ENCODE measurements at places on chromosomes 12 and 14.
A peak's percentile ranks its signal among the peaks of the same experiment; 100 is the strongest.

- no peak for DNase-seq
Observed at GRCh38 chr12:111816065-111816615, 25.9 kb upstream of the MAPKAPK5 start.

DNA sequence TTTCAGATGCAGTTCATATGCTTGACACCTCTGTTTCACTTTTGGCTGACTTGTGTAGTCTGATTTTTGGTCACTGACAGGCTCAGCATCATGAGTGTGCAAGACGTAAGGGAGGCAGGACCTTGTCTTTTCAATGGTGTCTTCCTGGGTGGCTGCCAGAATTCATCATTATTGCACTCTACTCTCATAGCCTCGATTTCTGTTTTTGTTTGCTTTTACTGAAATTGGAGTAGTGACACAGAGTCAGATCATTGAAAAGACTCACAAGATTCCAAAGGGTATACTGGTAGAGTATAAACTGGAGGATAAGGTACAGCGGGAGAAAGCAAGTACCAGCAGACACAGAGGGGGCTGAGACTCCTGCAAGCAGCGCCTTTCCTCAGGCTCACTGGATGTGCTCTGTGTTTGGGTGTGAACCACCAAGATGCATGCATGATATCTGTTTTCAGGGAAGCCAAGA is 126.3 kb upstream of the FGD4 start:
- DNase-seq = no peak

DNA sequence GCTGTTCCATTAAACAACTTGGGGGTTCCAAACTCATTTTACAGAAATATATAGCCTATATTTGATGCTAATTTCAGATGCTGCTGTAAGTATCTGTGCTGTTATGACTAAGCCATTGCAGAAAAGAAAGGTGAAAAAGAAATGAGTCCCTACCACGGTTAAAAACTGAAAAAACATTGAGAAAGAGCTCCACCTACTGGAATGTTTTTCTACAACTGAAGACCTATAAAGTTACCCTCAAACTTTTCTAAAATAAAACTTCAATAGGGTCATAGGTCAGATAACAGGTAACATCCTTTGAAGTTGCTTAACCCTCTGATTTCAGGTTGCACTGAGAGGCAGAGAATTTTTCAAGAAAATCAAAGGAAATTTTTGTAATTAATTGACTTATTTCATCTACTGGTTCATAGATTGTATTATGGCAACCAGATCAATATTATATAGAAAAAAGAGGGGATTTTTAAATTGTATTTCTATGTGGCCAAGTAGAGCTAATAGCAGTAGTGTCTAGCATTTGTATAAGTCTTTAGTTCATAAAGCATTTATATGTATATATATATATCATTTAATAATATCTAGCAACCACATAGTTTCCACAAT is 279.9 kb downstream of the RPS29 start:
- peak; percentile 38 for DNase-seq

DNA sequence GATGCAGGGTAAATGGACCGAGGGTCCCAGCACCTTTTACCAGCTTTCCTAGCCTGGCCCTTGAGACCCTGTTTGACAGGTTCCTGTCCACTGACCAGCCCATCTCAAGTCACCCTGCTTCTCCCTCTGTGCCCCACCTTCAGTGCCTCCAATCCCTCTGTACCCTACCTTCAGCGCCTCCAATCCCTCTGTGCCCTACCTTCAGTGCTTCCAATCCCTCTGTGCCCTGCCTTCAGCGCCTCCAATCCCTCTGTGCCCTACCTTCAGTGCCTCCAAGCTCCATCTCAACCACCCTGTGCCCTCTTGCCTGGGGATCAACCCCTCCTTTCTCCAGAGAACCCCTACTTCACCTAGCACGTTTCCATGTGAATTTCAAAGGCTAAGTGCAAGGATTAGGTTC is 54.3 kb downstream of the ZFP36L1 start:
- no peak for DNase-seq

DNA sequence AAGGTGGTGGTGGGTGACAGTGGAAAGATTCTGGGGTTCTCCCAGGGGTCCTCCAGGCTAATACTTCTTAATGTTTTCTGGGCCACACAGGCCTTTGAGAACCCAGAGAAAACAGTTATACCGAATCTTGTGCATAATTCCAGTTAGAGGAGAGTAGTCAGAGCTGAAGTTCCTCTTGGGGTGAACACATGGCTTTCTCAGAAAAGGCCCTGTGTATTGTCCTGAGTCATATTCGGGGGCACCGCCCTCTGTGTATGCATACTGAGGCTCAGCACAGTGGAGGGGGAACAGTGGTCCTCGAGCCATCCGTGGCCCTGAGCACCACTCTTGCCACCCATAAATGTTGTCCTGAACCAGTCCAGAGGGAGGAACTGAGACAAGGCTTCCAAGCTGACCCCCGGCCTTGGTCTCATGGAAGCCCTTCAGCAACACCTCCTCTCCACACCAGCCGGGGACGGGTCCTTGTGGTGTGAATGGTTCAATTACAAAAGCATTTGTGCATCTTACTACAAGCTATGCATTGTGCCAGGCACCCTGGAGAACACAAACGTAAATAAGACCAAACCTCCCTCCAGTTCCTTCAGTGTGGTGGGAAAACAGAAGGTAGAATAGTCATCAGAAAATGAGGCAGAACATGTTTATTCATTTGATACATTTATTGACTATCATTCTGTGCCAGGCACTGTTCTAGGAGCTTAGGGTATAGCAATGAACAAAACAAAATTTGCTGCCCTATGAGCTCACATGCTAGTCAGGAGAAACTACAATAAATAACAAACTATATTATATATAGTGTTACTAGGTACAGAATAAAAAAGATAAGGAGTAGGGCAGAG is 9.9 kb downstream of the DHRS2 start:
- no peak for DNase-seq
